Endothelial cell (in vitro differentiated cells): ENCODE measurements at places on chromosomes 11 and 22.

GRCh38 chr22:48522271-48522670 is 1305.4 kb downstream of the BRD1 start:
- no peaks in the 10 kb centered on the region for H3K36me3 ChIP-seq
- H3K27me3 ChIP-seq = peaks cover 2% of the 10 kb centered on the region
- no peak overlapping the region for H3K27ac ChIP-seq
- no peak for DNase-seq
- no peak overlapping the region for H3K4me3 ChIP-seq
- H3K4me1 ChIP-seq = no peaks in the 10 kb centered on the region

GRCh38 chr22:43911351-43911750 is 12.3 kb upstream of the PNPLA3 start:
- H3K27me3 ChIP-seq = peaks cover 6% of the 10 kb centered on the region
- H3K36me3 ChIP-seq = peaks cover 7% of the 10 kb centered on the region
- H3K27ac ChIP-seq = no peak overlapping the region
- H3K4me3 ChIP-seq = peak overlapping the region; percentile 56
- no peaks in the 10 kb centered on the region for H3K4me1 ChIP-seq

DNA sequence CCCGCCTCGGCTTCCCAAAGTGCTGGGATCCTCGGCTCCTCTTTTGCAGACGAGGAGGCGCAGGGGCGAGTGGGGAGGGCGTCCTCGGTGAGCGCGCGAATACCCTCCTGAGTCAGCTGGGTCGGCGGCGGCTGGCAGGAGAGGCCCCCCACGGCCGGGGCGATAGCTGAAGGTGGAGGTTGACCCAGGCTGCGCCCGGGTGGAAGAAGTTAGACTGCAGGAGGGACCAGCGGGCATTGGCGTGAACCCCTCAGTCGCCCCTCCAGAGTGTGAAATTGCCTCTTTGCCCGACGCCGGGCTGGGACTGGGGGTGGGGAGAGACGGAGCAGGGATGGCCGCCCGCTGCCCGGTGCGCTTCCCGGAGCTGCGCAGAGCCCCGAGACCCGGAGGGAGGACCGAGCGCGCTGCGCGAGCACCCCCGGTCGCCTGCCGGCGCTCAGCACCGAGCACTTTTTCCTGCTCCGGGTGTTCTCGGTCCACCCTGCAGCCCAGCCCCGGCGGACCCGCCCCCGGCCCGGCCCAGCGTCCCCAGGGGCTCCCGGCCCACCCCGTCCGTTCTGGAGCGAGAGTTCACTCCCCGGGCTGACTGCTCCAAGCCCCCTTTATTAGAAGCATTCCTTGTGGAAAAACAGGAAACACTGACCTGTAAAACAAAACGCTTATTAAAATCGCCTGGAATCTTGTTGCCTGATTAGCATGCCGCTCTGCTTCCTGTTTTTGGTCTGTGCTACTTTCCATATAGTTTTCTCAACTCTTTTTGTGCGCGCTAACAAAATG is 13.7 kb upstream of the CPT1A start:
- H3K4me3 ChIP-seq = peak overlapping the region; percentile 82
- H3K27me3 ChIP-seq = peaks cover 7% of the 10 kb centered on the region
- DNase-seq = peak; percentile 42
- no peaks in the 10 kb centered on the region for H3K36me3 ChIP-seq
- H3K27ac ChIP-seq = peak overlapping the region; percentile 48

DNA sequence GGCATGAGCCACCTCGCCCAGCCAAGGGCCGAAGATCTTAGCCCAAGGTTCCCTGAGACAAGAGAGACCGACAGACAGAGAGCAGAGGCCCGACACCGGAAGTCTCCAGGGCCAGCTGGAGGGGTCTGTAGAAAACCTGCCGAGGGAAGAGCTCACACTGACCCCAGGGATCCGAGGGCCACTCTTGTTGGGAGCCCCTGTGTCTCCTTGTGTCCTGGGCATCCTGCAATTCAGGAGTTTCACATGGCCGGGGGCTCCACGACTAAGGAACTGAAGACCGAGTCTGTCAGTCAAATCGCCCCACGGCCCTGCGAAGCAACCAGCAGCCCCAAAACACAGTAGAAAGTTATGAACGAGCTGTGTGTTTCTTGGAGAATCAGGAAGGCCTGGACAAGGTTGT is 1482.0 kb downstream of the BRD1 start:
- H3K4me1 ChIP-seq = no peaks in the 10 kb centered on the region
- H3K4me3 ChIP-seq = no peak overlapping the region
- no peaks in the 10 kb centered on the region for H3K36me3 ChIP-seq
- peaks cover 6% of the 10 kb centered on the region for H3K27me3 ChIP-seq
- no peak for DNase-seq
- no peak overlapping the region for H3K27ac ChIP-seq

- H3K27me3 ChIP-seq = peaks cover 4% of the 10 kb centered on the region
- H3K4me1 ChIP-seq = peaks cover 15% of the 10 kb centered on the region
- H3K4me3 ChIP-seq = peak overlapping the region; percentile 81
- DNase-seq = no peak
- H3K36me3 ChIP-seq = no peaks in the 10 kb centered on the region
- H3K27ac ChIP-seq = peak overlapping the region; percentile 5
These were observed 88.1 kb upstream of the ARHGAP32 start for GRCh38 chr11:129280027-129280811.

DNA sequence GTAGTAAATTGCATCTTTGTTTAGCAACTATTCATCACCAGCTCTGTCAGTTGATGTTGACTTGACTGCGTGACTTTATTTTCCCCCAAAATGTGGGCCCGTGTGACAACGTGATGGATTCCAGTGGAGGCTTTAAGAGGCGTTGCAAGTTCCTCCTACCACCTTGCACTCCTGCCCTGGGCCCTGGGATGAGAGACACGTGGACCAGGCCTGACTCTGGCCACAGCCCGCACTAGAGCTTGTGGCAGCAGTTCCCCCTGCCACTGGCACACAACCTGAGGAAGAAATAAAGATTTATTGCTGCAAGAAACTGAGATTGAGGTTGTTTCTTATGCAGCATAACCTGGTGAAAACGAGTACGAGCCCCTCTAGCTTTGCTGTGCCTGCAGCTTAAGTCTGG is 31.9 kb downstream of the RASD2 start:
- DNase-seq = no peak
- no peak overlapping the region for H3K27ac ChIP-seq
- no peaks in the 10 kb centered on the region for H3K4me1 ChIP-seq
- no peak overlapping the region for H3K4me3 ChIP-seq

DNA sequence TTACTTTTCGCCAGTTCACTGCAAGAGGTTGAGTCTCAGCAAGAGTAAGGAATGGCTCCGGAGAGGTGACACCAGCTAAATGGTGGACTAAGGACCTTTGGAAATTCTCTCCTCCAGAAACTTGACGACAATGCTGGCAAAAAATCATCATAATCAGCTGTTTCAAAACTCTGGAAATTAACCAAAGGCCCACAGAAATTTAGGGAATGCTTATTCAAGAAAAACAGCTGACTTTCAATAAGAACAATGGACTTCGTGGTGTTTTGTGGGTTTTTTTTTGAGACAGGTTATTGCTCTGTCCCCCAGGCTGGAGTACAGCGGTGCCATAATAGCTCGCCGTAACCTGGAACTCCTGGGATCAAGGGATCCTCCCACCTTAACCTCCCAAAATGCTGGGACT is 68.4 kb upstream of the SEPTIN5 start:
- H3K36me3 ChIP-seq = peaks cover 9% of the 10 kb centered on the region
- peaks cover 2% of the 10 kb centered on the region for H3K27me3 ChIP-seq
- DNase-seq = no peak

- H3K36me3 ChIP-seq = peaks cover 4% of the 10 kb centered on the region
- peaks cover 20% of the 10 kb centered on the region for H3K27me3 ChIP-seq
- peaks cover 16% of the 10 kb centered on the region for H3K4me1 ChIP-seq
- no peak overlapping the region for H3K27ac ChIP-seq
- DNase-seq = peak; percentile 11
These were observed 666 bp downstream of the NELL1 start for GRCh38 chr11:20669820-20670684.

- no peak overlapping the region for H3K4me3 ChIP-seq
- H3K27me3 ChIP-seq = peaks cover 3% of the 10 kb centered on the region
- DNase-seq = no peak
- no peaks in the 10 kb centered on the region for H3K36me3 ChIP-seq
- H3K27ac ChIP-seq = no peak overlapping the region
- peaks cover 7% of the 10 kb centered on the region for H3K4me1 ChIP-seq
These were observed 2.3 kb upstream of the NOX4 start for GRCh38 chr11:89493431-89493830.

- H3K4me3 ChIP-seq = no peak overlapping the region
- peaks cover 3% of the 10 kb centered on the region for H3K27me3 ChIP-seq
- no peak for DNase-seq
- no peaks in the 10 kb centered on the region for H3K4me1 ChIP-seq
- H3K27ac ChIP-seq = no peak overlapping the region
These were observed 304.2 kb downstream of the BRD1 start for GRCh38 chr22:49523374-49524008.

DNA sequence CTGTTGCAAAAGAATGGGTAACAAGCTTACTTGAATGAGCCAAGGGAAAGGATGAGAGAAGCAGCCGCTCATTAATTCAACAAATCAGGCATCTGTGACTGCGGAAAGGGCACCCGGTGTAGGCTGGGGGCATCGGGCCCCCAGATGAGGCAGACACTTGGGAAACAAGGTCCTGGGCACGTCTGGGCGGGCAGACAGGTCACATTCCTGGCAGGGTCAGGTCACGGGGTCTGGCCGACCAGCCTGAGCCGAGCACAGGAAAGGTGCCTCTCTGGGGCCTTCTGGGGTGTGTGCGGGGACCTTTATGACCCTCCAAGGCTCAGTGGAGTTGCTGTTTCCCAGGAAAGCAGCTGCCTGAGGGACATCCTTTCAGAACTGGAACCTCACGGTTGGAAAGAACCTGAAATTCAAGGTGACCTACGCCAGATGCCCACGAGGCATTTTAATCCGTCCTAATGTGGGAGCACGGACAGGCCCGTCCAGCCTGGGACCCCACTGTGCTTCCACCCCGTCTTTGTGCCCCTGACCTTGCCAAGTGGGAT is 57.1 kb downstream of the ST14 start:
- no peak for DNase-seq
- no peaks in the 10 kb centered on the region for H3K4me1 ChIP-seq
- no peak overlapping the region for H3K4me3 ChIP-seq
- no peak overlapping the region for H3K27ac ChIP-seq
- peaks cover 3% of the 10 kb centered on the region for H3K27me3 ChIP-seq
- no peaks in the 10 kb centered on the region for H3K36me3 ChIP-seq

GRCh38 chr11:103541186-103541795 is 432.1 kb downstream of the DYNC2H1 start:
- no peak overlapping the region for H3K4me3 ChIP-seq
- DNase-seq = no peak
- peaks cover 10% of the 10 kb centered on the region for H3K36me3 ChIP-seq
- H3K27me3 ChIP-seq = peaks cover 6% of the 10 kb centered on the region
- no peak overlapping the region for H3K27ac ChIP-seq
